ENCODE measurements at places on chromosomes 6 and 20.

- DNase-seq = no peak
Measured at GRCh38 chr6:43695215-43695966, 7.8 kb upstream of the MRPS18A start.

GRCh38 chr20:2131366-2131765, 29.7 kb downstream of the STK35 start:
- DNase-seq = no peak

DNA sequence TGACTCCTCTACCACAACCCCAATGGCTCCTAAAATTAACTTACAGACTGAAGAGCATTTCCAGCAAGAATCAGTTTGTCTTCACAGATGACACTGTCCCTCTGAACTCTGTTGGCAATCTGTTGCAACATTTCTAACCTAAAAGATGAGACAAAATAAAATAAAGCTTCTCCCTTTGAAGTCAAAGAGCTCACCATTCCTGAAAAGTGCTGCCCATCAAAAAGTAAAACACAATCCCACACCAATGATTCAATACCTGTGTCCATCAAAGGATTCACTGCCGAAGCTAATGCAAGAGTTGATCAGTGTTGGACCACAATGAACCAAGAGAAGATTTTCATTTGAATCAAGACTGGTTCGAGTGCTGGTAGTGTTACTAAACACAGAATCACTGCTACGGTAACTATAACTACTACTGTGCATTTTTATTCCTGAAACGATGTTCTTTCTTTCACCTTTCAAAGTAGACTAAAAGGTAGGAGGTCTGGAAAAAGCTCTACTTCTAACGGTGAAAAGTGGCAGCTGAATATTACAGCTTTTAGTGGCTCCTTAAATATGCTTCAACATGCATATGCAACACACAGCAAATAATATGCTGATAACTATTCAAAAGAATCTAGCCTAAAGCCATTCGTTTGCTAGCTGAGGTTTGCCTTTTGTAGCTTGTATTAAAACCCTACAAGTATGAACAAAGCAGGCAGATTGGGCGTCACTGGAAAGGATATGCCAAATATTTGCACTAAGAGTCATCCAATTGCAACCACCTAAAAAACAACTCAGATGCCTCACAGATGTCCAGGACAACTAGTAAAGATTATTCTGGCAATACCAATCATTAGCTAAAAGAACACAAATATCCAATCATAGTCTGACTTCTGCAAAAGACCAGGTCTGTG, at the start of gene DST:
DST (minus strand) TSS at position 524 of the 896 bp plus-strand sequence.
- DNase-seq = no peak

GRCh38 chr6:15025446-15025845, 220.4 kb upstream of the JARID2 start:
- no peak for DNase-seq

DNA sequence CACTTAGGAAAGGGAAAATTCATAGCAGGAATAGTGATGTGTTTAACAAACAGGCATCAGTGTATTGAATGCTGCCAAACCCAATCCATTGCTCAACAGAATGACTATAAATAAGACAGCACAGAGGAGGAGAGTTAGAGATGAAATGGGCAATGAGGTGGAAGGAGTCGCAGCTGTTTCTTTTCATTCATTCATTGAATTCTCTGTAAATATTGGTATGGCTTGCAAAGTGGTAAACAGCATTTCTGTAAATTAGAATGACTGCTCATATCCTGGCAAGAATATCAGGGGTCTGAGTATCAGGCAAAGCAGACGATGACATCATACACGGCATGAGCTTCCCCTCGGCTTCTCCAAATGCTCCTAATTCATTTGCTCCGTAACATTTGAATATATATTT, 703.6 kb upstream of the SLC35B3 start:
- DNase-seq = no peak

DNA sequence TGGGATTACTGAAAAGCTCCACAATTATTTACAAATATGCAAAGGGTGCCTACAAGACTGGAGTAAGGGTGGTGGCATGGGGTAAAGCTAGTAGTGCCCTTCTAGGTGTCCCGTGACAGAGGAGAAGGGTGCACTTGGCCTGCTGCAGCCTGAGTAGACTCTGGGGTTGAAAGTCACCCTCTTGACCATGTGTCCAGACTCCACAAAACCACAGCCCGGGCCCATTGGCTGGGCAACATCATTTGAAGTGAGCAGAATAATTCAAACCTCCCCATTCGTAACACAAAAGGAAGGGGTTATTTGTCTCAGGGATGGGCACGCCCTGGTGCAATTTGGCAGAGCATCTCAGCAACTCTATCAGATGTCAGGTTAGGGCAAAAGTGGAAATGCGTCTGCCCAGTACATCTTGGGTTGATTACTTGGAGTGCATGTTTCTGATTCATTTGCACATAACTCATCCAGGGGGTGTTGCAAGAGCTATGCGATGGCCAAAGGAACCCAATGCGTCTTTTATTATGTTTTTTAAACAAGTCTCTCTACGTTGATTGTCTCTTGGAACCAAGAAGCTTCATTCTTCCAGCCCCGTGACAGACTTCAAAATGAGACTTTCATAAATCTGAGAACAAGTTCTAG, 56.7 kb downstream of the ISM1 start:
- no peak for DNase-seq

DNA sequence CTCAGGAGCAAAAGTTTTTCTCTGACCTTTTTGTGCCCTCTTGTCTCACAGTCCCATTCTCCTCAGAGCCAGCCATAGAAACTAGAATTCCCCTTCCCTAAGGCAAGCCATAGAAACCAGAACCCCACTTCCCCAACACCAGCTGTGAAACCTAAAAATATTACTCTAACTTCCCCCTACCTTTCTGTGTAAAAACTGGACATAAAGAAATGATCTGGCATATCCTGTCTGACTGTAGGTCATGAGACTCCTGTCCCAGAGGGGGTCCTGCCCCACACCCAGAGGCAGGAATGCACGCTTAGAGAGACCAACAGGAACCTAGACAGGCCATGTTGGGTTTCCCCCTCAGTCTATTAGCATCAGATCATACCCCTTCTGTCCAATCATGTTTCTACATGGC, 140.6 kb upstream of the SLC22A16 start:
- DNase-seq = peak; percentile 26

DNA sequence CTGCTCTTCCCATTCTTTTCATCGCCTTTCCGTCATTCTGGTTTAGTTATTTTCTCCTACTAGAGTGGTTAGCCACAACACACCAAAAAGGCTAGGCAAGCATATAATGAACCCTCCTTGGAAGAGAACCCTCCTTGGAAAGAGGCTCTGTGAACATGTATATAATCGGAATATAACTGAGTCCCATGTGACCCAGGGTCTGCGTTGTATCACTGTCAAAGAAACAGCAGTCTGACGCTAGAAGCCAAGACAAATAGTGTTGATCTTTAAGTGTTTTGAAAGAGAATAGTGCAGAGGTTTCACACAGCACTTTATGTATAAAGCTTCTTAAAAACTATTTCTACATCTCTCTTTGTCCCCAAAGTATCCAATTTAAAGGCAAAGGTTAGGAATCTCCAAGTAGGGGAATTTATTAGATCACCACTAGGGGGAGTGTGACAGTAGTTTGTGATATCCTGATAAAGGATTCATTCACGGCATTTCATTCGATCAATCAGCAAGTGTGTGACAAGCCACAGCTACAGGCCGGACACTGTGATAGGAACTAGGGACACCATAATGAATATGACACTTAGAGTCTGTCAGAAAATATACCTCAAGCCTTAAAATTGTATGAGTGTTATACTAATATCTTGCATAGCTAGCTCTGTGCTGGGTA, 395.3 kb downstream of the CD109 start:
- DNase-seq = peak; percentile 15

GRCh38 chr20:23071996-23072395, 14.1 kb downstream of the CD93 start:
- no peak for DNase-seq

- no peak for DNase-seq
Measured at GRCh38 chr6:143707697-143708096, 29.9 kb downstream of the PHACTR2 start.

GRCh38 chr6:126300735-126301134, 39.2 kb upstream of the CENPW start:
- DNase-seq = peak; percentile 15

DNA sequence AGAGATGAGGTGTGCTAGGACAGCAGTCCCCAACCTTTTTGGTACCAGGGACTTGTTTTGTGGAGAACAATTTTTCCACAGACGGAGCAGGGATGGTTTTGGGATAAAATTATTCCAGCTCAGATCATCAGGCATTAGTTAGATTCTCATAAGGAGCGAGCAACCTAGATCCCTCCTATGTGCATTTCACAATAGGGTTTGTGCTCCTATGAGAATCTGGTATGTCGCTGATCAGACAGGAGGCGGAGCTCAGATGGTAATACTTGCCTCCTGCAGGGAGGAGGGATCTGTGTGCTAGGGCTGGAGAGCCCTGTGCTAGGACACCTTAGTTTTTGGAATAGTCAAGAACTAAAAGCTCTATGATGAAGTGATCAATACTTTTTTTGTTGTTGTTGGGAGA, 2.5 kb downstream of the SMIM13 start:
- DNase-seq = no peak

DNA sequence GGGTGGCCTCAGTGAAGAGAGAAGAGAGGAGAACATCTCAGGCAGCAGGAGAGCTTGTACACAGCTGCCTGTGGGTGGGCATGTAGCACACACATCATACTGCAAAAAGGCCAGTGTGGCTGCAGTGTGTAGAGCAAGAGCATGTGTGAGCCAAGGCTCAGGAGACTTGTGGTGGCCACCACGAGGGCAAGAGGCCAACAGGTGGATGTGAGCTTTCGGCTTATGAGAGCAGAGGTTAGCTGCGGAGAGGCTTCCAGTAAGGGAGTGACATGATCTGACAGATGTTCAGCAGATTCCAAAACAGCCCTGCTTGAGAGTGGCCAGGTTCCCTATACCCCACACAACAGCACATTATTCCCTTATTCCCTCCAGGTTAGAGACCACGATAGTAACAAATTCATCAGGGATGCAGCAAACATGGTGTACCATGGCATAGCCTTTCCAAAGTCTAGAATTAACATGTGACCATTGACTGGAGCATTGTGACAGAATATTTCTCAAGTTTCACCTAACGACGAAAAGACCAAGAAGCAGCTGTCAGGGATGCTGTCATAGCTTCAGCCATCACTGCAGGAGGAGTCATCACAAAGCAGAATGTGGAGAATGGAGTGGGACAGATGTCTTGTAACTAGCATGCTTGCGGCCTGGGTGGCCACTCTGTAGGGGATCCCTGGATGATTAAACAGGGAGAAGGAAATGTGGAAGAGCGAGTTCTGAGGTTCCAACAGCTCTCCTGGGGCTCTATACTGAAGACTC, 23.1 kb downstream of the HM13 start:
- DNase-seq = no peak
